ENCODE measurements at places on chromosomes 4 and X. TPM values are rescaled to one million over a fixed set of nuclear protein-coding genes. Genes with fewer than 3 reads are reported as not detected.

MAGEA11 gene
- not detected for total RNA-seq

SOWAHD gene
- total RNA-seq = not detected

ACSL4 gene
- total RNA-seq = 13.5 TPM

MAGEB1 gene
- not detected for total RNA-seq

HTT gene
- total RNA-seq = 13.4 TPM

KLF3 gene
- 8.2 TPM for total RNA-seq

IL13RA1 gene
- total RNA-seq = 57.5 TPM

KIT gene
- not detected for total RNA-seq

STK26 gene
- total RNA-seq = 15.1 TPM

ZCCHC12 gene
- 0.26 TPM for total RNA-seq

DUSP21 gene
- not detected for total RNA-seq

METTL14 gene
- total RNA-seq = 17.6 TPM

SYN1 gene
- 0.19 TPM for total RNA-seq

ADGRG2 gene
- 9.9 TPM for total RNA-seq

SLC10A6 gene
- total RNA-seq = not detected

ZBTB33 gene
- total RNA-seq = 11.7 TPM

HS6ST2 gene
- total RNA-seq = not detected

STOX2 gene
- 2.4 TPM for total RNA-seq

MAGEE1 gene
- total RNA-seq = 4.6 TPM

RGN gene
- not detected for total RNA-seq

CYTL1 gene
- not detected for total RNA-seq

CLDN34 gene
- total RNA-seq = not detected

ADRA2C gene
- 5.9 TPM for total RNA-seq

GABRG1 gene
- total RNA-seq = not detected

PPID gene
- total RNA-seq = 36.5 TPM

ENAM gene
- not detected for total RNA-seq

IL13RA2 gene
- not detected for total RNA-seq

ARSD gene
- total RNA-seq = 12.0 TPM

HAND2 gene
- total RNA-seq = 0.31 TPM

LRP2BP gene
- total RNA-seq = 0.15 TPM

XKRX gene
- 0.72 TPM for total RNA-seq

TSPAN6 gene
- 38.3 TPM for total RNA-seq

CACNA1F gene
- total RNA-seq = not detected

TCEAL7 gene
- total RNA-seq = not detected

MRFAP1 gene
- 277 TPM for total RNA-seq

XAGE5 gene
- total RNA-seq = not detected
